Stimulated activated CD4-positive, alpha-beta T cell treated with anti-CD3 and anti-CD28 coated beads, Interleukin-1b, Interleukin-23, amount 100 ng/mL, for 1 hour (primary cell): ENCODE measurements at places on chromosomes 7 and 10.

DNA sequence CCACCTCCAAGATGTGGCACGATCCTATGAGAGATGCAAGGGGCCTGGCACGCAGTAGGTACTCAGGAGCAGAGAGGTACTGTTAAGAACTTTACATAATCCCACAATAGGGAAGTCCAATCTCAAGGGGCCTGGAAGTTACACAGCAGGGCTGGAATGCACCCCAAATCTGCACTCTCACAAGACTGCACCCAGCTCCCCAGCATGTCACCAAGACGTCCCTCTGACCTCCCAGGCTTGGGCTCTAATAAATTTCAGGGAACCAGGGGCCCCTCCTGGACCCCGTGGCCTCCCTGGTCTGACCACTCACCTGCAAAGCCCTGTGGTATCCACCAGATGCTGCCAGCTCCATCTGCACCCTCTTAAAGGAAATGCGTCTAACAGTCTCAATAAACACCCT, 94.9 kb downstream of the OAT start:
- DNase-seq, result no peak

DNA sequence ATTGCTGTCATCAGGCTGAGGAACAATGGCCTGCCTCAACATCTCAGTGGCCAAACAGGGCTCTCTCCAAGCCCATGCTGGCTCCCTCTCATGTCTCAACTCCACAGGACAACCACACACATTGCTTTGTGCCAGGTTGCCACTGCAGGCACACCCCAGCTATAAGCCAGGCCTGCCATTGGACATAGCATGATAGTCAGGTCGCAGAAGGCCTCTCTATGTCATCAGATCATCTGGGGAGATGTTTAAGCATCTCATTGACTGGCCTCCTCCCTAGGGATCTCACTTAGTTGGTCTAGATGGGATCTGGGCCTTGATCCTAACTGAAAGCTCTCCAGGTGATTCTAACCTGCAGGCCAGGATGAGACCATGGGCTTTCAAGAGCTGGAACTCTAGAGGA, 257.2 kb downstream of the GRID1 start:
- no peak for DNase-seq

DNA sequence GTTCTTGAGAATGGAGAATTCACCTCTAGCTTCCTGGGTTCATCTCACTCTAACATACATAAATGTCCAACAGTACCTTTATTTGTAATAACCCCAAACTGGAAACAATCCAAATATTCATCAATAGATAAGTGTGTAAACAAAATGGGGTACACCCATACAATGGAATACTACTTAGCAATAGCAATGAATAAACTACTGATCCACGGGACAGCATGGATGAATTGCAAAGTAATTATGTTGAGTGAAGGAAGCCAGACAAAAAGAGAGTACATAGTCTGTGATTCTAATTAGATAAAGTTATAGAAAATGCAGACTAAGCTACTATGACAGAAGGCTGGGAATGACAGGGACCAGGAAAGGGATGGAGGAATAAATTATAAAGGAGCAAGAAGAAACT, 391.3 kb downstream of the CCSER2 start:
- DNase-seq, result no peak

DNA sequence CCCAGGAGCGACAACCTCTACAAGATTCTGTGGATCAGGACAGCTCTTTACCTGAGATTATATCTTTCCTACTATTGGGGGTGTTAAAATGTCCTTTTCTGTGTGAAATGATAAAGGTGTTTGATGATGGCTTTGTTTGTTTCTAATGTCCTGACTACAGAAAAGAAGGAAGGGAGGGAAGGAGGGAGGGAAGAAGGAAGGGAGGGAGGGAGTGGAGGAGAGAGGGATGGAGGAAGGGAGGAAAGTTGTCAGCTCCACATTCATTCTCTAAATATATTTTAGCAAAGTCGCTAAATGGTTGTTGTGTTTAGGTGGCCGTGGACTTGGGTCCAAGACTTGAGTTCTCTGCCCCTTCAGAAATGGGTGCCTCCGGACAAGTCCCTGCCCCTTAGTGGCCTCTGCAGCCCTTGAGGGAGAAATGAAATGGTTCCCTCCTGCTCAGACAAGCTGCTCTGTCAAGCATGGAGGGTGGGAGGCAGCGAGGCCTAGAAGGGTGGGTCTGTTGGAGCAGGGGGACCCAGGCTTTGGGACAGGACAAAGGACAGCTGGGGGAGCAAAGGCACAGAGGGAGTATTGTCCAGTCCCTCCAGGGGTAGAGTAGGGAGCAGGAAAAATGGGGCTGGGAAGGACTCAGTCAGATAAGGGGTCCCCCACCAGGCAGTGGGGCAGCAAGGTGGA, 4.4 kb downstream of the RGS10 start:
- DNase-seq, result no peak

DNA sequence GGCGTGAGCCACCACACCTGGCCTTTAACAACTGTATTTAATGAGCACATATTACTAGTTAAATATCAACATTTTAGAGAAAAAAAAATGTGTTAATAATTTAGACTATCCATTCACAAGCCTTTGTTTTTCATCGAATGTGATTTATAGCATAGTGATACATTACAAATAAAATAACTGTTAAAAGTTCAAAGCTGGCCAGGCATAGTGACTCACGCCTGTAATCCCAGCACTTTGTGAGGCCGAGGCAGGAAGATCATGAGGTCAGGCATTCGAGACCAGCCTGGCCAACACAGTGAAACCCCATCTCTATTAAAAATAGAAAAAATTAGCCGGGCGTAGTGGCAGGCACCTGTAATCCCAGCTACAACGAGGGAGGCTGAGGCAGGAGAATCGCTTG, 72.7 kb downstream of the HACD1 start:
- no peak for DNase-seq

DNA sequence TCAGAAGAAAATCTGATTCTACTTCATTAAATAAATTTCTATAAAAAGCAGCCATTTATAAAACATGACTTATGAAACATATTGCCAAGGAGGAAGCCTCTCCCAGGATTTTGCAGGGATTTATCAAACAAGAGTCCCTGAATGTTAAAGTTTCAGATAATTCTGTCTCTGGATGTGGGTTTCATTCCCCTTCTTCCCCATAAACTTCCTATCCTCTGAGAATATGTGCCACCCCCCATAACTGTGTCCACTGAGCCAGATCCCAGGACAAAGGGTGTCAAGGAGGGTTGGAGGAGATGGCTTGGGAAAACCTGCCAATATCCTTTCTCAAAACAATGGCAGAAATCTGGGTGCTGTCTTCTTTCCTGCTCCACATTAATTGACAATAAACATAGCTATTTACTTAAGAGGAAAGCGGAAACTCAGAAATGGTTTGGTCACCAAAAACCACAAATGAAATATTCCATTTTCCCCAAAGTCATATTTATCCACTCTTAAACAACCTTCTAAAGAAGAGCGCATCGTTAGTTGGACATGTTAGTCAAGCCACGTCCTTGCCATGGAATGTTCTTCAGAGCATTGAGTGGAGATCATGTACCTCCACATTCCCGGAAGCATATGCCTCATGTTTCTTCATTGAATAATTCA, 54.3 kb upstream of the AKR1E2 start:
- DNase-seq, result no peak

DNA sequence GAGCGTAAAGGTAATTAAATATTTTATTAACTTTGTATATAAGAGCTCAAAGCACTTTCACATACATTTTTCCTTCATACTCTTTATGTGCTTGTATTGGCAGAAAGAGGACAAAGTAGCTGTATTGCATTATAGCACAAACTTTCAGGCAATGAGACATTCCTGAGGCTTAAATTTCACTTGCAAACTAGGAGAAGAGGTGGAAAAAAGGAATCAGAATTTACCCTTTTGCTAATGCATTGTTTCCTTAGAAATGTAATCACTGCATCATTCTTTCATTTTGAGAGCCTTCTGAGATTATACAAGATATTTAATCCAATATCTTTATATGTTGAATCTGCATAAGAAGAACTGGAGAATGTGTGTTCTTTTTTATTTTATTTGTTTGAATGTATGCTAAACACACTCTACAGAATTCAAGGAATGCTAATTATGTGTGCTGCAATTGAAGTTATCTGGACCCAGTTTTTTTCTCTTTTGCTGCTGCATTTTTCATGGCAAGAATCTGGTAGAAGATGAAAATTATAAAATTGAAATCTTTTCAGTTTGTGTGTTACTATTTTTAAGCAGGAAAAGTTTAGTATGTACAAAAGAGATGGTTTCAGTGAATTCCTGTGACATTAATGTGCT, 185.1 kb downstream of the NXPH1 start:
- no peak for DNase-seq

- no peak for DNase-seq
Measured at GRCh38 chr10:90966146-90966545, 45.3 kb upstream of the ANKRD1 start.

- no peak for DNase-seq
Measured at GRCh38 chr7:86477343-86477935, 166.3 kb upstream of the GRM3 start.

DNA sequence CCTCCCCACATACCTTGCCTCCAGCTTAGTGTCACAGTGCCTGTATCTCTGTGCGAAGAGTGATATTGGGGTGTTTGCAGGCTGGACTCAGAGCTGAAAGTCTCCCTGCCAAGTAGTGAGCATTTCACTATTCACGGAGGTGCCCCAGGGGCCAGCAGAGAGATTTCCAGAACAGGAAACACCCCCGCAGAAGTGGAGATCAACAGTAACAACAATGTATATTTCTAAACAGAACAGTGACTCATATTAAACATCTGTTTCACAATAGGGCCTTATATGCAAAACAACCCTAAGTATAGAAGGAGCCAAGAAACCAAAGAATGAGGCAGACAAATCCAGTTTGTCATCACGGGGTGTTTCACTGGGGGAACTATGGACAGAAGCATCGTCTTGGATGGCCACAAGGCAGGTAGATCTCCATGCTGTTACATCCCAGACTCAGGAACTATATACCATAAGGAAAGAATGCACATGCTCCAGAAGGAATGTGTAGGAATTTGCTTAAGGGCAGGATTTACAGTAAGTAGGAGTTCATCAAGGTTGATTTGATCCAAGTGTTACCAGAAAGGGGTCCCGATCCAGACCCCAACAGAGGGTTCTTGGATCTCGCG, 29.3 kb upstream of the CCL24 start:
- no peak for DNase-seq

GRCh38 chr7:32048970-32049491, 21.2 kb downstream of the PDE1C start:
- no peak for DNase-seq

DNA sequence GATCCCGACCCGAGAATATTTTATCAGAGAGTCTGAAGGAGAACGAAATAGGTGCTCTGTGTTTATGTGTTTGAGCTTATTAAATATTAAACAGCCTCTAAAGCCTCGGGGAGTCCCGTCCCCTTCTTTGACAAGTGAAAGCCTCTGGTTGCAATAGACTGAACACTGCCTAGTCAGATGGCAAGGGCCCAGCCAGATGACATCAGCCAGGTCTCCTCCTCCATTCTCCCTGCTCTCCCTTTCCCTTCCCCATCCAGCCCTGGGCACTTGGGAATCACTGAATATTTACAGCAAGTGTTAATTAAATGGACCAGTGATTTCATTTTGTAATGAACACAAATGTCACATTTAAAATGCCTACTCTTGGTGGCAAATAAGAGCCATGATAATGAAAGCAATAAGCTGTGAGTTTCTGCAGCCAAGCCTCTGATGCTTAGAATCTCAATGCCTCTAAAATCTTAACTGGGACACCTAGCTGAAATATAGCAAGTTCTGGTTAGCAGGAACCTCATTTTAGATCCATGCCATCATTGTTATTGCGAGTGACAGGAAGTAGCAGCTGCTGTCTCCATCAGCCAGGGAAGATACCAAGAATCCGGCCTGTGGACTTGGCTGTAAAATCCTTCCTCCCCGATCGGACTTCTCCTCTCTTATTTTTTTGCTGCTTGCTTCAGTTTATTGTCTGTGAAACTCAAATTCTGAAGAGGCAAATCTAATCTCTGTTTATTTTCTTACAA, 202.1 kb downstream of the PRPF18 start:
- no peak for DNase-seq

DNA sequence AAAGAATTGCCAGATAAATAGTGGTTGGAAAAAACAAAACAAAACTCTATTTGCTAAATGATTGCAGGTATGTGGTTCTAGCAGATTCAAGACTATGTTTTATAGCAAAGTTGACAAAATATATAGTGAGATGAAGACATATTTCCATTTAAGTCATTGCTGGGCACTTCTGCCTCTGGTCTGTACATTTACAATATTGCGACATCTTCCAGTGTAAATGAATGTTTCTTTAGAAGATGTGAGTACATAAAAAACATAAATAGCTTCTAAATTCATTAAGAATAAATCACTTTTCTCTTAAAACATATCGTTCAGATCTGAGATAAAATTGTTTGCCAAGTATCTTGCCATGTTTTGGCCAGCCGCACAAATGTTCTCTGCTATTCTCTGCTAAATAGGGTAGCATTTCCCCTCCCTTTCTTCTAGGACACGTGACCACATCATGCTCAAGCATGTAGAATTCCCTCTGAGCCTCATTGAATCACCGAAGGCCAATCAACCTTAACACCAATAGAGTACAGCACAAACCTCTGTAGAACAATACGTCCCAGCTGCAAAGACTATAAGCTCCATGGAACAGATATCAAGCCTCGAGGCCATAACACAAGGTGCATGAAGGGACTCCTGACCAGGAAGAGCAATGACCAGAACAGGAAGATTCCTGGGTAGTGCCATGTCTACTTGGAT, 1173.3 kb downstream of the GATA3 start:
- no peak for DNase-seq

DNA sequence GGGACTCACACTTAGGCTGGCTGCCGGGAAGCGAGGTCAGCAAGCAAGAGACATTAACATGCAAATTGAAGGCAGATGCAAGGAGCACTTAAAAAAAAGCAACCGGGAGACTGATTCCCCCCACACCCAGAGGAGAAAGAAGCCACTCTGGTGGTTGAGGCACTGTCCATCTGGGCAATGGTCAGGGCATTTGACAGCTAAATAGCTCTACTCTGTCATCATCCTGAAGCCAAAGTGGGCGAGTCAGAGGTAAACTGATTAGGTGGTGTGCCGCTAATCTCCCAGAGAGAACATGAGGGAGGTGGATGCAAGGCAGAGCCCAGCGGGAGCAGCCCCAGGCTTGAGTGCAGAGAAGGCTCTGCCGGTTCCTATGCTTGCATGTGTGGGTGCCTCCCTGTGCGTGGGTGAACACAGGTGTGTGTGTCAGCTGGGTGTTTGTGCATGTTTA, 100.6 kb downstream of the PLXNA4 start:
- DNase-seq, result no peak

- no peak for DNase-seq
Measured at GRCh38 chr10:103395754-103396066, 565 bp downstream of the ATP5MK start.

- no peak for DNase-seq
Measured at GRCh38 chr7:154871507-154871906, 131.4 kb downstream of the PAXIP1 start.
